ENCODE measurements at places on chromosomes 4 and X.
A peak's percentile ranks its signal among the peaks of the same experiment; 100 is the strongest.

DNA sequence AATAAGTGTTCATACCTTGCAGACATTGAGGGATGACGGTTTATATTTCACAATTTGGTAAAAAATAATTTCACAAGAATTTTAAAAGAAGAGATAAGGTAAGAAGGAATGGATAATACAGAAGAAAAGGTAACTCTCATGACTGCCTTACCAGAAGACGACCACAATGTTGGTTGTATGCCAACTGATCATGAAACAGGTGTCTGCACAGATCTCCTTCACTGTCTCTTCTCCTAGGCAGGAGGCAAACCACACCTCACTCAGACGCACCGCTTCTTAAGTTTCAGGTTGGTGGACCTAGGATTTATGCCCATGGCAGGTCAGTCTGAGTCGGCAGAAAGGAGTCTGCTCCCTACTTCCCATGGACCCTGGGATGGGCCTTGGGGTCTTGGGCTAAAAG is 177.2 kb downstream of the VSIG4 start:
- DNase-seq = no peak

GRCh38 chrX:106987488-106987887 is 12.5 kb downstream of the MORC4 start:
- DNase-seq = no peak

- no peak for DNase-seq
These were observed 31.6 kb downstream of the RNF4 start for GRCh38 chr4:2500547-2500946.

DNA sequence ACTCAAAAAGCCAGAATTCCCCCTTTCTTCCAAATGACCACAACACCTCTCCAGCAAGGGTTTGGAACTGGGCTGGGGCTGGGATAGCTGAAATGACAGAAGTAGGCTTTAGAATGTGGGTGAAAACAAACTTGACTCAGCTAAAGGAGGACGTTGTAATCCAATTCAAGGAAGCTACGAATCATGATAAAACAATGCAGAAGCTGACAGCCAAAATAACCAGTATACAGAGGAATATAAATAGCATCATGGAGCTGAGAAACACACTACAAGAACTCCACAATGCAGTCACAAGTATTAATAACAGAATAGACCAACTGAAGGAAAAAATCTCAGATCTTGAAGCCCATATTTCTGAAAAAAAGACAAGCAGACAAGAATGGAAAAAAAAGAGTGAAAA is 95.8 kb upstream of the TET2 start:
- DNase-seq = peak; percentile 42

DNA sequence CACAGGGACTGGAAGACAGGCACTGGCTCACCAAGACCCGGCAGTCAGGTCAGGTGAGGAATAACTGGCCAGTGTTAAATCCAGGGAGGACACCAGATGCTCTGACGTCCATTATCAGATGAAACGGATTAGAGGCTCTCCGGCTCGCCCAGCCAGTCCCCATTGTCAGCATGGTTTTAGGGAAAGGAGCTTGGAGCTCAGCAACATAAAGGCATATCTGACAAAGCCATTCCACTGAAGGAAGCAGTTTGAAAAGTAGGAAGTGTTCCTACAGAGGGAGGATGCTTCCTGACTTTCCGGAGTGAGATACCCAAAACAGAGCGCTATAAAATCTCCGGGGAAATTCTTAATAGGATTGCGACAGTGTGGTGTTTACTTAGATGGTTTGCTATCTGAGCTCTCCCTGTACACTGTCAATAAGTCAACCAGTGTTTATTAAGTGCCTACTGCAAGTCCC is 14.8 kb downstream of the NDNF start:
- no peak for DNase-seq

- no peak for DNase-seq
These were observed 101.9 kb upstream of the SFRP2 start for GRCh38 chr4:153890761-153891160.

- DNase-seq = no peak
These were observed 15.2 kb downstream of the ATP8A1 start for GRCh38 chr4:42641656-42642055.
